HT-29 (cell line): ENCODE measurements at places on chromosomes 6 and 20.

DNA sequence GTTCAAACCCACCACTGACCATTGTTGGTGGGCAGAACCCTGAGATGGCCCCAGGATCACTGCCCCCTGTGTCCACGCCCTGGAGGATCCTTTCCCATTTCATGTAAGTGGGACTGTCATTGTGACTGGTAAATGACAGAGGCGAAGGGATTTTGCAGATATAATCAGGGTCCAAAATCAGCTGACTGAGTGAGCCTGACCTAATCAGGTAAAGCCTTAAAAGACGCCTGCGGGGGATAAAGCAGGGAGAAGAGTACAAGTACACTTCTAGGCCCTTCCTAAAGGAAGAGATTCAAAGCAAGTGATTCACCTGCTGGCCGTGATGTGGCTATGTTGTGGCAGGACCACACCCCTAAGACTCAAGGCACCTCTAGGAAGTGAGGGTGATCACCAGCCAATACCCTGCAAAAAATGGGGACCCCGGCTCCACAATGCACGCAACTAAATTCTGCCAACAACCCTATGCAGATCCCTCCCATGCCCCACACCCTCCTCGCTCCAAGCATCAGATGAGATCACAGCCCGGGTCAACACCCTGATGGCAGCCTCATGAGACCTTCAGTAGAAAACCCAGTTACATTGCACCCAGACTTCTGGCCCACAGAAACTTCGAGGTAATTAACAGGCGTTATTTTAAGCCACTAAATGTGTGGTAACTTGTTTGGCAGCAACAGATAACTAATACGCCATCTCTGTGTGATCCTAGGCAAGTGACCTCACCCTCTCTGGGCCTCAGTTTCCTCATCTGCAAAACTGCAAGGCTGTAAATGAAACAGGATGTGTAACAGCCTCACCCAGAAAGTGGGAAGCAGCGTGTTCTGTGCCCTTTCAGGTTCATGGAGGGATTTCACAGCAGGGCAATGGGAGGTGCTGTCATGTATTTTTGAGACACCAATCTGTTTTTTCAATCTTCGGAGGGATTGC is 11.3 kb downstream of the PREX1 start:
- no peak for DNase-seq

- no peak for DNase-seq
Measured at GRCh38 chr6:167819576-167819975, 7.1 kb upstream of the AFDN start.

DNA sequence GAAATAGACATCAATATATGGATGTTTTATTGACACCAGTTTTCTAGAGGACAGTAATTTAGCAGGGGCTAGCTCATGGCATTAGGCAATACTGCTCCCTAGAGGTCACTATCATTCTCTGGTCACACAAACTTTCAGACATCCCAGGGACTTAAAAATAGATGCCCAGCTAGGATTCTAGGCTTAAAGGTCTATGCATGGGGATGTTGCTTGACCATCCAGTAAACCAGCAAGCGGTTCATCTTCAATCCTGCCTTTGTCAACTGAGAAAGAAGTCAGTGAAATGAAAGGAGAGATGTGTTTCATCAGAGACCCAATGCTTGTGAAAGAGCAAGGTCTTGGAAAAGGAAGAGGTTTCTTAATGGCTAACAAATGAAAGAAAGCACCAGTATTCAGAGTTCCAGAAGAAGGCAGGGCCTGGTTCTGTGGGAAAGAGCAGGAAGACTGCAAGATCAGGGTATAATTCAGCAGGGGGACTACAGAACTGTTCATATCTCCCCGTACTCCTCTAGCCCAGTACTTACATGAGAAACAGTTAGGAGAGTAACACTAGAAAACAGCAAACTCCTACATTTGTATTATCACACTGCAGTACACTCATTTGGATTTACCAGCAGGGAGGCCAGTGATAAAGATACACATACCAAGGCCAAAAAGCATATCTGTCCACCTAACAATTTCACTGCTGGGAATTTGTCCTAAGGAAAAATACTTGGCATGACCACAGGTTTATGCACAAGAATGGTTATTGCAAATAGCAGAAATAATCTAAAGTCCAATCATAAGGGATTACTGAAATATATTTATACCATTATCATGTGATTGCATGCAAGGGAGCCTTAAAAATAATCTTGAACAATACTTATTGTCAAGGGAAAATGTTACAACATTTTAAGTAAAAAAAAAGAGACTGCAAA is 151.4 kb upstream of the LAMA2 start:
- DNase-seq = peak; percentile 73

DNA sequence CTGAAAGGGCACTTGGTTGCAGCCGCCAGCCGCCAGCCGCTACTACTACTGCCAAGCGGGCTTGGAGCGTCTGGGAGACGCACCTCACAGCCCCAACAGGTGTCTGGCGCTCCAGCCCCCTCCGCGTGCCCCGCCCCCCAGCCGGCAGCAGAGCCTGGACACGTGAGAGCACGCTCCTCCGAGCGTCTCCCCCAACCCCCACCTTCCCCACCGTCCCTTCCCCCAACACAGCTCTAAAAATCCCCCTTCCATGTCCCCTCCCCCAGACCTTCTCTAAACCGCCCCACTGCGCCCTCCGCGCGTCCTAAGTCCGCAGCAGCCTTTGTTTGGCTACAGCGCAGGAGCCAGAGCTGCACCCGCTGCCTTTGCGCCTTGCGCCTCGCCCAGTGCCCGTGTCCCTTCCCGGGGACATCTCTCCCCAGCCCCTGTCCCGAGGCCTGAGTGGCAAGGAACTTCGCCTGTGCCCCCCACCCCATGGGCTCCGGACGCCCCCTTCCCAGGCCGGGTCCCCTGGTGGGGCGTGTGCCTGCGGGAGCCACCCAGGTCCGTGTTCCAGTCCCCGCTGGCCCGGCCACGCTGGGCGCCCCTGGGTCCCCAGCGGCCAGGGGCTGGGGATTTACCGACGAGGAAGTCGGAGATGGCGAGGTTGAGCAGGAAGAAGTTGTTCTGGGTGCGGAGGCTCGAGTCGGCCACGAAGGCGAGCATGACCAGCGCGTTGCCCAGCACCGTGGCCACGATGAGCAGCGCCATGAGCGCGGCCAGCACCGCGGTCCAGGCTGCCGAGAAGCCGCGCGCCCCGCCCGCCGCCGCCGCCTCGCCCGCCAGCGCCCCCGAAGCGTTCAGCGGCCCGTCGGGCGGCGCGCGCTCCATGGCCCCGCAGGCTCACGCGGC is 732 bp downstream of the HRH3 start:
- no peak for DNase-seq

GRCh38 chr6:142696123-142697000 is 248.6 kb downstream of the HIVEP2 start:
- peak; percentile 40 for DNase-seq

DNA sequence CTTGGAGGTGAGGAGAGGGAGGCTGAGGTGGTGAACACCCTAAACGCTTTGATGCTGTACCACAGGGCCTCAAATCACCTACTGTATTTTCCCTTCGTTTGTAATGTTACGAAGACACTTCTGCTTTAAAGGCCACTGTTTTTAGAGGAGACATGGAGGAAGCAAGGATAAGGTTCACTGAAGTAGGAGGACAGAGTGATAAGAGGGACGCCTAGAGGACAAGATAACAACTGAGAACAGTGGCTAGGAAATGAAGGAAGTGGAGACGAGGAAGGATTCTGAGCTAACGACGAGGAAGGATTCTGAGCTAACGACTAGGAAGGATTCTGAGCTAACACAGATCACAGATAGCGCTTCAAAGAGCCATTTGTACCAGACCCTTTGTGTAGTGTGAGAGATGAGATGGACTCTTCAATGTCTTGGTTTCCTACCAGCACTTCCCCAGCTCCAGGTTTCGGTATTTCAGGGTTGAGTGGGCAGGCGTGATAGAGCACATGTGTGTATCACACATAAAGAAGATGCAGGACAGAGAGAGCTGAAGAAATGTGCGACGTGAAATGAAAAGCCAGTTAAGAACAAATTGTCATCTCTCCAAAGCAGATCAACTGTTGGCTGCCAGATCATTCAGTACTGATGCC is 7.5 kb downstream of the SF3B5 start:
- no peak for DNase-seq

GRCh38 chr6:35722121-35722761 is 14.6 kb upstream of the ARMC12 start:
- no peak for DNase-seq

DNA sequence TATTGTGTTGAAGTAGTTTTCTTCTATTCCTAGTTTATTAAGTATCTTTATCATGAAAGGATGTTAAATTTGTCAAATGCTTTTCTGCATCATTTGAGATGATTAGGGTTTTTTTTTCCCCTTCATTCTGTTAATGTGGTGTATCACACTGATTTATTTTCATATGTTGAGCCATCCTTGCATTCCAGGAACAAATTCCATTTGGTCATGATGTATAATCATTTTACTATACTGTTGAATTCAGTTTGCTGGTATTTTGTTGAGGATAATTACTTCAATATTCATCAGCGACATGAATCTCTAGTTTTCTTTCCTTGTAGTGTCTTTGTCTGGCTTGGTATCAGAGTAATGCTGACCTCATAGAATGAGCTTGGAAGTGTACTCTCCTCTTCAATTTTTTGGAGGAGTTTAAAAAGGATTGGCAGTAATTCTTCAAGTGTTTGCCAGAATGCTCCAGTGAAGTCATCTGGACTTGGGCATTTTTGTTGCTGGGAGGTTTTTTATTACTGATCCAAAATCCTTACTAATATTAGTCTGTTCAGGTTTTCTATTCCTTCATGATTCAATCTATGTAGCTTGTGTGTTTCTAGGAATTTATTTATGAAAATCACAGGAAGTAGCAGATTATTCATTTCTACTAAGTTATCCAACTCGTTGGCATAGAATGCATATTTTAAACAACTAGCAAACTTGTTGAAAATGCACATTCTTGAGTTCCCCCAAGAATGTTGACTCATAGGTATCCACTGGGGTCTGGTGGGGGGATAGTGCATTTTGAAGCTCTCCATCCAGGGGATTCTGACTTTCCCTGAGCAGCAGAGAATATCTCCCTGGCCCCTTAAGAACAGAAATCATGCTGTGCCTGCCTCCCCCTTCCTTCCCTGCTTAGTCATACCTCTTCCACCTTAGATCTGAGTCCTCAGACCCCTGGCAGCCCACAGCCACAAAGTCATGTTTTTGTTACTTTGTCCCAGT is 187.1 kb downstream of the BMP7 start:
- DNase-seq = no peak

DNA sequence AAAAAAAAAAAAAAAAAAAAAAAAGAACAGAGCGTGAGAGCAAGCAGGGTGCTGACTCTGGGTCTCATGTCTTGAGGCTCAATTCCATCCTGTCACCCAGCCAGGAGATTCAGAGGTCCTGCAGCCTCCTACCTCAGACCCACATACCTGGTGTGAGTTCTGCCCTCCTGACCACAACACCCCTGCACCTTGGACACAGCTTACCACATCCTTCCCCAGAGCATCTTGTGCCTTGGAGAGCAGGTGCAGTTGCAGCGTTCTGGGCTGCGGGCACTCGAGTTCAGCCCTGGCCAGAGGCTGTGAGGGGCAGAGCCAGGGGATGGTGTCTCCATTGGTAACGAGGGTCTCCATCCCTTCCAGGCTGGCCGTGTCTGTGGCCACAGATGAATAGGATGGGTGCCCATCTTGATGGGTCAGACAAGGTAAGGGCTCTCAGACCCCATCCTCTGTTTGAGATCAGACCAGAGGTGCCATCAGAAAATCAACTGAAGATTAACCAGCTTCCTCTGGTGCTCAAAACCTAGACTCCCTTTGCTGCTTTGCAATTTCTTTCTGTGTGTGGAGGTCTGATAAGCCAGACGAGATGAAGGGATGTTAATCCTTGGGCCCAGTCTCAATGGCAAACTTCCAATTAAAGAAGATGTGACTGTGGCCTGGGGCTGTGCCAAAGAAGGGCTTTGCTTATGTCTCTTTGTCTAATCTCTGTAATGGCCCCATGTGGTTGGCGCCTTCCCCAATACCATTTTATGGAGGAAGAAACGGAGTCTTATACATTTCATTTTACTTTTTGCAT is 14.7 kb upstream of the ZNF831 start:
- DNase-seq = no peak

DNA sequence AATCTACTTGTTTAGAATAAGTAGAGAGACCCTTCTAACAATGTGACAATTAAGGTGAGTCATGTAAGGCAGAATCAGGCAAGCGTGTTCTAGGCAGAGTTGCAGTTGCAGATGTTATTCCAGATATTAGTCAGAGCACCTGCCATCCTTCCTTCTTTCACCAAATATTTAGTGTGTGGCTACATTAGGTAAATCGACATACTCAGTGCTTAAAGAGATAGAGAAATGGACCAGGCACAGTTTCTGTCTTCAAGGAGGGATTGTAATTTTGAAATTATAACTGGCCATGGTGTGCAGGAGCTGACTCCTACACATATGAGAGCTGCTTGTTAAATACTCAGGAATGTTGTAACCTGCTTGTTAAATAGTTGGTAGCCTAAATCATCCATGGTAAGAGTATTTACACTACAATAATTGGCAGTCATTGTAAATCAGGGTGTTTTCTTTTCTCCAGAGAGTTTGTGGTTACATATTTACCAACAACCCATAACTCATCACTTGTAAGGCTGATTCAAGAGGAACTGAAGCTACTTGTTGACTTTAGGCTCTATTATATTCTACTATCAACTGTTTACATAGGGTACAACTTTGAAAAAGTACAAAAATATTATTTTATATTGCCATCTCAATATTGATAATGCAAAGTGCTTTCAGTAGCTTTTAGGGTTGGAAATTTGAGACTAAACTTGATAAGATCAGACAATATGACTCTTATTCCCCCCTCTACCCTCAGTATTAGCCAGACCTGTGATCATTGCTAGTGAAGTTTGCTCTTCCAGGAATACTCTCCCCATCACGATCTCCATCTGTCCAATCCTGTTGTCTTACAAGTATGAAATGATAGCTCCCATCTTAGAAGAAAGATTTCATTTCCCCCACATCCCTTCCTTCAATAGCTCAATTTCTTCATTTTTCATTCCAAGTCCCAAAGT is 607.1 kb downstream of the COL12A1 start:
- no peak for DNase-seq

- DNase-seq = no peak
Measured at GRCh38 chr6:226516-227073, 65.7 kb upstream of the DUSP22 start.
